Bronchus fibroblast of lung (primary cell): ENCODE measurements at places on chromosomes 16 and 17. TPM values are rescaled to one million over a fixed set of nuclear protein-coding genes. Genes with fewer than 3 reads are reported as not detected.

Gene CHST4
- total RNA-seq, result under 0.01 TPM in 1 of 2 replicates, not detected in the other

Gene ARRB2
- total RNA-seq, result 8.6 and 12.9 TPM in 2 replicates

Gene G6PC1
- not detected in 2 replicates for total RNA-seq

Gene KCNG4
- total RNA-seq, result not detected in 2 replicates

Gene DCTPP1
- 54.4 and 54.8 TPM in 2 replicates for total RNA-seq

Gene ADAD2
- total RNA-seq, result not detected in 2 replicates

Gene DOC2A
- 0.30 and 0.34 TPM in 2 replicates for total RNA-seq

Gene EVI2B
- total RNA-seq, result 0.15 and 0.50 TPM in 2 replicates

Gene RTN4RL1
- 0.30 and 0.34 TPM in 2 replicates for total RNA-seq

Gene LGALS9
- 0.67 and 0.89 TPM in 2 replicates for total RNA-seq

Gene PITPNM3
- 0.59 and 0.67 TPM in 2 replicates for total RNA-seq

Gene CSH2
- total RNA-seq, result not detected in 2 replicates

Gene RSL1D1
- 72.2 and 130 TPM in 2 replicates for total RNA-seq

Gene B3GNT9
- 24.1 and 25.1 TPM in 2 replicates for total RNA-seq

Gene ASIC2
- 0.34 and 0.45 TPM in 2 replicates for total RNA-seq

Gene HASPIN
- total RNA-seq, result 9.7 and 13.1 TPM in 2 replicates

Gene CYTH1
- 5.9 and 6.5 TPM in 2 replicates for total RNA-seq

Gene ADGRG1
- total RNA-seq, result 1.8 TPM in 2 replicates

Gene CD300LB
- total RNA-seq, result not detected in 2 replicates
